ENCODE measurements at places on chromosomes 7 and 10.

DNA sequence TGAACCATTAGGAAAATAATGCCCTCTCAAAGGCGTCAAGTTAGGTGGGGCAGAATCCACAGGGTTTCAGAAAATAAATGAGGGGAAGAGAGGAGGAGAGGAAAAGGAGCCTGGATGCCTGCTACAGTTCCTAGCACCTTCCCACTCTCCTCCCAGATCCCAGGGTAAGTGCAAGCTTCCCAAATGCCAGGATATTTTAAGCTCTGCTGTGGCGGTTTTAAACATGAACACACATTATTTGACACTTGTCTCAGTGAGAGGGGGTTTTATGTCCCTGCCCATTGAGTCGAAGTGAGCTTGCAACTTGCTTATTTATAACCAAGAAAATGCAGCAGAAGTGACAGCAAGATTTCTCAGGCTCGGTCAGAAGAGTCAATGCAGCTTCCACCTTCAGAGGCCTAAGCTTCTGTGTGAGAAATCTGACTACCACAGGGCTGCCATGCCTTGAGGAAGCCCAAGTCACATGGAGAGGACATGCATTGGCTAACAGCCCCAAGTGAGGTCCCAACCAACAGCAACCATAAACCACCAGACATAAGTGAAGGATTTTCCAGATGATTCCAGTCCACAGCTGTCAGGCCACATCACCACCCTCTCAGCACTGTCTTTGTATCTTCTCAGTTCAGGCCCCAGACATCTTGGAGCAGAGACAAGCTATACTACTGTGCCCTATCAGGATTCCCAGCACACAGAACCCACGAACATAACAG, 17.9 kb upstream of the BMPER start:
- DNase-seq, result no peak

DNA sequence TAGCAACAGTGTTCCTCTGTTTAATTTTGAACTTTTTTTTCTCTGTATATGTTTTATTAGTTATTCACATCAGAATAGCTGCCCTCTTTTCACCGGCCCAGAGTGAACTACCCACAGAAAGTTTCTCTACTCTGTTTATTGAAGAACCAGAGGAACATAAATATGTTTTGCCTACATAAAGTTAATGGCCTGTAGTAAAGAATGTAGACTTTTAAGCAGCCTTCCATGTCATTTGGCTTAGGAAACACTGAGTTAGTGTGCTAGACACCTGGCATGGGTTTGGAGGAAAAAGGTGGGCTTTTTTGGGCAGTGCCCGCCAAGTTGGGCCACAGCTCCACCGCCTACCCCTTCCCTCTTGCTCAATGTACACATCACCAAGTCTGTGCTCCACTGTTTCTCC, 8.9 kb upstream of the MEST start:
- DNase-seq, result no peak

GRCh38 chr7:92785923-92786322, 50.5 kb downstream of the CDK6 start:
- DNase-seq, result no peak

GRCh38 chr7:99409192-99409572, 413 bp downstream of the BUD31 start:
- DNase-seq, result no peak

- no peak for DNase-seq
Measured at GRCh38 chr10:68625316-68625921, 65.3 kb downstream of the TET1 start.

Measured in activated CD8-positive, alpha-beta memory T cell treated with anti-CD3 and anti-CD28 coated beads for 1 hour (primary cell).